ENCODE measurements at places on chromosomes 12 and 14. TPM values are rescaled to one million over a fixed set of nuclear protein-coding genes. Genes with fewer than 3 reads are reported as not detected.

The USP44 gene
- 0.23 TPM for total RNA-seq

The OR4E2 gene
- not detected for total RNA-seq

The TRPV4 gene
- 0.08 TPM for total RNA-seq

The HOXC12 gene
- not detected for total RNA-seq

The SERPINA12 gene
- total RNA-seq = not detected

The CLEC2D gene
- 0.53 TPM for total RNA-seq

The HOTAIR gene
- total RNA-seq = 0.09 TPM

The NKX2-8 gene
- 3.9 TPM for total RNA-seq
